ENCODE measurements at places on chromosomes 12 and 14.

DNA sequence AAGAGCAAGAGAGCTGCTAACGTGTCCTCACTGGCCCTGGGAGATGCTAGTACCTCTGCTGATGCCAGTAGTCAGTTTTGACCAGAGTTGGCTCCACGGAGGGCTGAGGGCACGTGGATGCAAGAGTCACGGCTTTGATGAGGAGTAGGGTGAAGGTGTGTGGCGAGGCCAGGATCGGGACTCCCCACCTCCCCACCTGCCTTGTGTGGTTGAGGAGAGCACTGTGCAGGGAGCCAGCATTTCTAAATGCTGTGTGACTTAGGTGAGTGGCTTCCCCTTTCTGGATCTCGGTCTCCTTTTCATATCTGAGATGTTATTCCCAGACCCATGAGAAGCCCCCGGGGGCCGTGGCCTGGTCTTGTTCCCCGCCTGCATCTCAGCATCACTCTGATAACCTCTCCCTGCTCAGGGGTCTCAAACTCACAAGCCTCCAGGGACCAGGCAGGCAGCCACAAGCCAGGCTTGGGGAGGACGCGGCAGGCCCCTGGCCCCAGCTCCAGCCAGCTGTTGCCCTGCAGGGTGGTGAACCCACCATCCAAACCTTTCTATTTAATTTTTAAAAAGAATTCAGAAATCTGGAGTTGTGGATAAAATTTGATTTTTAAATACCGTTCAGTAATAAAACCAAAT lies 32.1 kb downstream of the MVK start:
- DNase-seq: no peak

DNA sequence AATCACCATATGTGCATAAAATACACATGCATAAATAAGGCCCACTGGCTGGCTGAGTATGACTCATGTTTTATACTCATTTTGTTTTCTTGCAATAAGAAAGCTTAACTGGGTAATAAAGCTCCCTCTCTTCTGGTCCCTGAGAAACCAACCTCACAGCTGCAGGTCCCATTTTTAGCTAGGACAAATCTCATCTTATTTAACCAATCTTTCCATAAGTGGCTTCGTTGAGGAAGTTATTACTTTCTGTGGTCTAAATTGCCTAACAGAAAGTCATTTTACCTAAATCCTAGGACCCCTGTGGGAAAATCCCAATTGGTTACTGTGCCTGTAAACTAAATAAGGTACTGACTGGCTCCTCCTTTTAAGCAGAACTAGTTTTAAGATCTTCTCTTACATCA lies 232.8 kb upstream of the FBXO33 start:
- peak; percentile 35 for DNase-seq

DNA sequence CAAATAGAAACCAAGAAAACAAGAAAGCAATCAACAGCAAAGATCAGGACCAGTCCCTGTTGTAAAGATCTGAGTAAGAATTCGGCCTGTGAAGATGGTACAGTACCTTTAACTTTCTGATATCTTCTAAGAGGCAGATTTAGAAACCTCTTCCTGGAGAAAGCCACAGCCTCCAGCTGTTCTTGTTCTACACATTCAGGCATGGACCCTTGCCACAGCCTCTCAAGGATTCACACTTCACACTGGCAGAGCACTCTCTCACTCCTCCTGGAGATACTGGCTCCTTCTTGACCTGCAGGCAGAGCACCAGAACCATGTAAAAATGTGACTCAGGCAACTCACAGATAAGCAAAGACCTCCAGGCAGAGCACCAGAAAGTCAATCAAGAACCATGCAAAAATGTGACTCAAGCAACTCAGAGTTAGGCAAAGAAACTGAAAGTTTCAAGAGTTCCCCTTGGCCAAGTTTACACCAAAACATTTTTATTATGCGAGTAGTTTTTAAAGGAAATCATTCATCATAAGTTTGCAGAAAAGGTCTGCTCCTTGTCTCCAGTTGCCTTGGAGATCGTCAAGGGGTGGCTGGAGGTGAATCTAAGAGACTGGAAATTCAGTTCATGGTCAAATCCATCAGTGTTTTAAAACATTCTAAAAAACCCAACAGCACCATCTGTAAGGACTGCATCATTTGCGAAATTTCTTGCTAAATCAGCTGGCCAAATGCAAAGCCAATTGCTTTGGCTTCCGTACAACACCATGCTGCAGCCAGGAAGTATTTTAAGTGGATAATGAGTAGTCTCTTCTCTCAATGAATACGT lies 119.3 kb upstream of the MDM1 start:
- DNase-seq: peak; percentile 94

DNA sequence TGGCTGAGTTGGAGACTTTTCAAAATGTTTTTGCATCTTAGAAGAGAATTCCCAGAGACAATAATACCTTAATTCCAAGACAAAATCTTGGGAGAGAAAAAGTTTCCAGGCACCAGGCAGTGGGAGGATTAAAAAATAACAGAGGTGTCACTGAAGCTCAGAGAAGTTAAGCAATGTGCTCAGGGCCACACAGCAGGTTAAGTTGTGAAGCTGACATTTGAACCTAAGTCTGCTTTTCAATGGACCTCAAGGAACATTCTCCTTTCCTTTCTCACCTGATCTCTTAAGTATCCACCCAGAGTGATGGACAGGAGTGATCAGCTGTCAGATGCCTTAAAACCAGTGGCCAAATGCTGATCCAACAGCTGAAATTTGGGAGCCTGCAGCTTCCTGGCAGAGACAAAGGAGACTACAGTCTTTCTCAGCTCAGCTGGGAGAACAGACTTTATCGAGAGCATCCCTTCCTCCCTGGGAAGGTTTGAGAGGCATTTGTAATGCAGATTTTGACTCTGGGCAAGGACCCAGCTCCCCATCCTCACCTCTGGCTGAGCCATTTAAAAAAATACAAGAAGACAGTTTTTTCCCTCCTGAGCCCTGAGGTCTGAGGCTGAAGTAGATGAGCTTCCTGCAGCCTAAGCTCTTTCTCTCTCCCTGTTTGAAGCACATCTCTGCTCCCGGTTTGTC lies 174.9 kb upstream of the RPH3A start:
- DNase-seq: no peak

GRCh38 chr12:130017591-130018449 lies 114.0 kb upstream of the TMEM132D start:
- DNase-seq: no peak

GRCh38 chr12:82515652-82516051 lies 157.3 kb downstream of the METTL25 start:
- DNase-seq: no peak

DNA sequence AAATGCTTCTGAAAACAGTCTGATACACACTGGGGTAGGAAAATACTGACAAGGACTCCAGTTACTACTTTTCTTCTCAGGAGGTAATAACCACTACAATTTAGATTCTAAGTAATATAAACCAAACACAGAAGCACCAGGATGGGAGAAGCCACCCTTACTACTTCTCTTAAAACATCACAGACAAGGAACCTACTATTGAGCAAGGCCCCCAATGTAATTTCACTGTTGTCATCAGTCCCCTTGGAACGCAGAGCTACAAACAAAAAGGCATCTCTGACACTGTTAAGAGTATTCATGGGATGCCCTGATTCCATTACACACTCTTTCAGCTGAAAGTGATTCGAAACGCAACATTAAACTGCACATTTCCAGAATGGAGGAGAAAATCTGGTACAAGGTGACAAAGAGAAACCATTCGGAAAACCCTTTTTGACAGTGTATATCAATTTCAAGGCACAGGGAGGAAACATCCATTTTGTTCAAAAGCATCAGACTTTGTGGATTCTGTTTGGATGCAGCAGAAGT lies 185.9 kb downstream of the PPM1H start:
- no peak for DNase-seq

DNA sequence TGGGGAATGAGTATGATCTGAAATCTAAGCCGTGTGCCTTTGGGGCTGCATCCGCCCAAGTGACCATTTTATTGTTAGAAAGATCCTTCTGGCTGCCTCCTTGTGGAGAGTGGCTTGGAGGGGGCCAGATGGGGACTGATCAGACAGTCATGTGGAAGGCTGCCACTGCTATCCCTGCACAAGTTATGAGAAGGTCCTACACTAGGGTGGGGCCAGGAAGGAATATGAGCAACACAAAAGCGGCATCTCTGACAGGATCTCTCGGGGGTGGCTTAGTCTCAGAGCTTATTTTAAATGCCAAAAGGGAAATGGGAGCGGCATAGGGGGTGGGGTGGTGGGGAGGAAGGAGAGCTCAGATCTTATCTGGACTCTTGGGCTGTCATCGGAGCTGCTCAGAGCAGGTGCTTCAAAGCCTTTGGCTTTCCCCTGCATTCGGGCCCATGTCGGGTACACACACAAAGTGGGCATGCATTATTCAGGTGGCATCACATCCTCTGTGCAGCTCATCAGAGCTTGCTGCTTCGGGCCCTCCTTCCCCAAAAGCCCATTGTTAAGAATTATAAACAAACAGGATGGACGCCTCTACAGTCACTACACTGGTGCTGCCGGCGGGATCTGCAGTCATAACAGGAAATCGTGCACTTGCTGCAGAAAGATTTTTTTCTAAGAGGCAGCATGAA lies 805.4 kb downstream of the VRK1 start:
- no peak for DNase-seq

GRCh38 chr12:55653031-55653430 lies 16.3 kb downstream of the OR10P1 start:
- DNase-seq: no peak

GRCh38 chr12:80837342-80837978 lies 100.3 kb downstream of the LIN7A start:
- peak; percentile 71 for DNase-seq

DNA sequence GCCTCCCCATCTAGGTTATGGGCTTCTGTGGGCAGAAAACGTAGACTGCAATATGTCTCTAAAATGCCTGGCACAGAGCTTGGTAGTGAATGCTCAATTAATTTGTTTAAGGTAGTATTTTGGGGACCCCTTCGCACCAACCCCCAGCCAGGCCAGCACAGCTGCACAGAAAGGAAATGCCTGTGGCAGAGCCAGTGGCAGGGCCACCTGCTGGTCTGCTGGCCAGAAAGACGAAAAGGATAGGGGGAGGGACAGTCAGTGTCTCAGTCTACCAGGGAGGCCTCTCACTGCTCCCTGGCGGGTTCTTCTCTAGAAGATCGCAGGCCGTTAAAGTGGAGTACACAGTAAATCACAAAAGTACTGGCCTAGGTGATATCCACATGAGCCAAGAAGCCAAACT lies 3.5 kb downstream of the RAB15 start:
- no peak for DNase-seq

DNA sequence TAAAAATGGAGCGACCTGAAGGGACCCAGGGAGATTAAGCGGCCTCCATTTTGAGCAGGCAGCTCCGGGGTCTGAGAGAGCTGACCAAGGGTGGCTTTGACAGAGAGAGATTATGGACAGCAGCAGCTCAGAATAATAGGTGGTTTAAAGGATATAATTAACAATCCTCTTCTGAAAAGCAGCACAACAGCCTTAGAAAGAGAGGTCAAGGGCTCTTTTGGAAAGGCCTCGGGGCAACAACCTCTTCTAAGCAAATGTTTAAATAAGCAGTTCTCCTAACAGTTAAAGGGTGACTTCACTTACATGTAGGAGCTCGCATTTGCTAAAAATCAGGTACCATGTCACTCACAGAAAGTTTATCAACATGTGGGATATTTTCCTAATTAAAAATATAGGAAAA lies 87.2 kb upstream of the FRMD6 start:
- DNase-seq: no peak

DNA sequence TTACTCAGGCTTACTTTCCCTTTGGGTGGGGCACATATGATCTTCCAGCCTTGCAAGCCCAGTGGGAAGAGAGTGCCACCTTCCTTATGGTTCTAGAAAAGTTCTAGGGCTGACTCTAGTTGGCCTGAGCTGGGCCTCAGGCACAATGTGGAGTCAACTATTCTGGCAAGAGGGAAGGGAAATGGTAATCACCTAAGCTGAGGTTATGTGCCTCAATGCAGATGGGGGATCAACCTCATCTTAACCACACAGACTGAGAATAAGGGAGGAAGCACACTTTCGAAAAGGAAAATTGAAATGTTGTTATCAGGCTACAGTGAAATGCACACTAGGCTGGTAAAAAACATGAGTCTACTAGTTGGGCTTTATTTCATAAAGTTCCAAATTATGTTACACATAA lies 77.5 kb upstream of the RMST start:
- DNase-seq: no peak

DNA sequence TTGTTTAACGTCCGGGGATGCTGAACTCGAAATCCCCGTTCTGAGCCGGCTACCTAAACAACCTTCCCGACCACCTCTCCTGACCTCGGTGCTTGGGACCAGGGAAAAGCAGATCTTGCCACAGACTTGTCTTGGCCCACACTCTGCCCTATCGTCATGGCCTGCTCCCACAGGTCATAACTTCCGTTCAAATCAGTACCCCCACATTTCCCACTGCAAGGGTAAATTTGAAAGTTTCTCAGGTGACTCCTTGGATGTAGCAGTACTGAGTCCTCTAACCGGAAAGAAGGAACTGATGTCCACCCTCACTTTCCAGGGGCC lies 612 bp upstream of the RBM23 start:
- no peak for DNase-seq

GRCh38 chr12:54304187-54304810 lies 3.5 kb upstream of the NFE2 start:
- no peak for DNase-seq

All from fibroblast of skin of right quadriceps (primary cell).